Stimulated activated effector memory CD8-positive, alpha-beta T cell treated with anti-CD3 and anti-CD28 coated beads, Interleukin-12 subunit alpha, Interleukin-12 subunit beta, amount 100 ng/mL, for 72 hours (primary cell): ENCODE measurements at places on chromosomes 12 and 14.

DNA sequence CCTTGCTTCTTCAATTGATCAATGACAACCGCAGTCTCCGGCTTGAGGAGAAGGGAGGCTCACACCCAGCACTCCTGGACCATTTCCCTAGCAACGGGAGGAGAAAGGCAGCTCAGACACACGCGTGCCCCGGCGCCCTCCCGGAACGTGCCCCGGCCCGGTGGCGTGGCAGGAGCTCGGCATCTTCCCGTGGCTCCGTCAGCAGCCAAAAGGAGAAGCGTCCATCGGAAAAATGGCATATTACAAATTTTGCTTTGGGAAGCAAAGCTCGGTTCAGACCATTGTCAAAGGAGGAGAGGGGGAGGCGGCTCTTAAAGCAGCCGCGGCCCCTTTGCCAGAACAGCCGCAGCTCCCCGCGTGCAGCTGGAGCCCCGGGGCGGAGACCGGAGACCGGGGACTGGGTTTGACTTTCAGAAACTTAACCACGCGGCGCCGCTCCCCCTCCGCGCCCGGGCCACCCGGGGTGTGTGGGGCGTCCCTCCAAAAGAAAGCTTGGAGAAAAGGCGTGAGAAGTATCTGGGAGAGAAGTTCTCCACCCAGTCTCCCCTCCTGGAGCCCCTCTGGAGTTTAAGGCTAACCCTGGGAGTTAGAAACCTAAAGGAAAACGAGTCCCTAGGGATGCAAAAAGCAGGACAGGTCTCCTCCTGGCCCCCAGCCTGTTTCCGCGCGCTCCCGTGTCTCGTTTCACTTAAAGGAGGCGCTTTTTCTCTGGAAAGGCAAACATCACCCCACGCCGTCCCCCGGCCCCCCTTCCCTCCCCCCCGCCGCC lies 545 bp downstream of the PPFIA2 start:
- no peak for DNase-seq

DNA sequence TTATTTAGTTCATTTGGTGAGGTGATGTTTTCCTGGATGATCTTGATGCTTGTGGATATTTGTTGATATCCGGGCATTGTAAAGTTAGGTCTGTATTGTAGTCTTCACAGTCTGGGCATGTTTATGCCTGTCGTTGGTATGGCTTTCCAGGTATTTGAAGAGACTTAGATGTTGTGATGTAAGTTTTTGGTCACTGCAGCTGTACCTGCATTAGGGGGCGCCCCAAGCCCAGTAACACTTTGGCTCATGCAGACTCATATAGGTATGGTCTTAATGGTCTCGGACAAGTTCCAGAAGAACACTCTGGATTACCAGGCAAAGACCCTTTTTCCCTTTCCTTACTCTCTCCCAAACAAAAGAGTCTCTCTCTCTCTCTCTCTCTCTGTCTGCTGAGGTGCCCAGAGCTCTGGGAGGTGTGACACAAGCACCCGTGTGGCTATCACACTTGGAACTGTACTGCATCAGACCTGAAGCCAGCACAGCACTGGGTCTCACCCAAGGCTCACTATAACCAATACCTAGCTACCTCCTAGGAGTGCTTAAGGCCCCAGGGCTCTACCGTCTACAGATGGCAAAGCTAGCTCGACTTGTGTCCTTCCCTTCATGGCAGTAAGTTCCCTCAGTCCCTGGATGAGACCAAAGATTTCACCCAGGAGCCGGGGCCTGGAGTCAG lies 425.8 kb upstream of the ATXN7L3B start:
- DNase-seq: no peak

DNA sequence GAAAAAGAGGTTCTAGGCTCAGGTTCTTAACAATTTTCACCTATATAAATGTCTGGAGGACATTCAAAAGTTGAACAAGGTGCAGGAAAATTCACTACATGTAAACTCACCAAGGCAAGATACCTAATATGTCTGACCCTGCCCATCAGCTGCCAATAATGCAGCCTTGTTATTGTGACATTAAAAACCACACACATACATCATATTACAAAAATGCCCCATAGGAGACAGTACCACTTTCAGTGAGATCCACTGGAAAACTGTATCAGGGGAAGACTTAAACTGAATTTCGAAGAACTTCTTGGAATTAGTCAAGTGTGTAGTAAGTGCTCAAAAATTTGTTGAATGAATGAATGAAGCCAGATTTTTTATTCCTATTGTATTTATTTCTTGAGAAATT lies 83.1 kb downstream of the KICS2 start:
- DNase-seq: no peak

GRCh38 chr14:66224492-66225178 lies 261.5 kb upstream of the CCDC196 start:
- DNase-seq: no peak

- no peak for DNase-seq
These were observed 127.3 kb upstream of the FLRT2 start for GRCh38 chr14:85402569-85403162.
